ENCODE measurements at places on chromosomes 7 and 10.

- DNase-seq: no peak
These were observed 214.4 kb downstream of the CCSER2 start for GRCh38 chr10:84542522-84543490.

DNA sequence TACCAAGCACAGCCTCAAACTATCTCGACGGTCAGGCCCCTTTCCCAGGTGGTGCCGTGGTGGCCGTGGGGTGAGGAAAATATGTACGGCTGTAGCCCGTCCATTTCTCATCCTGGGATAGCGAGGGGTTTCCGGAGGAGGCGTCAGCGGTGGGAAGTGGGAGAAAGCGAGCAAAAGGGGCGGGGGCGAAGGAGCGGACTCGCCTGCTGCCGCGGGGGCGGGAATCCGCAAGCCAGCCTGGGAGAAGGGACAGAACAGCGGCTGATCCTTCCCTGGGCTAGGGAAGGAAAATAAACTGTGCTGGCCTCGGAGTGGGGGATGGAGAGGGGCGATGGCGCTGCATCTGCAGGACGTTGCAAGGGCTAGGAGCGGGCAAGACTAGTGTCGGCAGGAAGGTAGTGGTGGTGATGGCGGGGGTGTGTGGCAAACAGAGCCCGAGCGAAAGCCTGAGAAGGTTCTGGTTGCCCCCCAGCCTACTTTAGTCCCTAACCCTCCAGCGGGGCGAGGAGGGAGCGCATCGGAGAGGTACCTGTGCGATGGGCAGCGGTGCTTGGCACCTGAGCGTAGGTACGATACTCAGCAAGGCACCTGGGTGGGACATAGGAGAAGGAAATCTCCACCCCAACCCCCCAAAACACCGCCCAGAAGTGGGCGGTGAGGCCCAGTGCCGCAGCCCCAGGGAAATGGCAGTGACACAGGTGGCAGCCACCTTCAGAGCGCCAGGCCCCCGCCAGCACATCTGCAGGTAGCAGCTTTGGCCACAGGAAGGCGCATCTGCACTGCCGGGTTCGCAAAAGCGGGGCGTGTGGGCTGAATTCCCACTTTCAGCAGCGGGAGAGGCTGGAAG lies 49.9 kb upstream of the STEAP1B start:
- DNase-seq: no peak

- DNase-seq: no peak
These were observed 28.2 kb upstream of the ECHDC3 start for GRCh38 chr10:11713963-11714362.

DNA sequence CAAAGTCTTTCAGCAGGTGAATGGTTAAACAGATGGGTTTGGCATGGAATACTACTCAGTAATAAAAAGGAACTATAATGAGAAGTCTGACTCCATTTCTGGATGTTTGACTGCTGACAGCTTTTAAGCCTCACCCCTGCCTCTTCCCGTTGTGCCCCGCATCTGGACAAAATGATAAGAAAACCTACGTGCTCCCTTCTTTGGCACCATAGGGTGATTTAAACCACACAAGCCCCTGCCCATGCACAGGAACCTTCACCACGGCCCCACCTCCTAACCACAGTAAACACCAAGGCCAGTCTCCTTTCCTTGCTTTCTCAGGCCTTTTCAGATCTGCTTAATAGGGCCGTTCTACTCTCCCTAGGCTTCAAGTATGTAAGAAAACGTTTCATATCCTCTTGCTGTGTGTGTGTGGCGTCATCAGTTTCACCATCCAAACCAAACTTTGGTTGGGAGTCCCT lies 47.1 kb upstream of the UBN2 start:
- DNase-seq: no peak

GRCh38 chr7:37320848-37321468 lies 127.7 kb downstream of the ELMO1 start:
- DNase-seq: peak; percentile 11

DNA sequence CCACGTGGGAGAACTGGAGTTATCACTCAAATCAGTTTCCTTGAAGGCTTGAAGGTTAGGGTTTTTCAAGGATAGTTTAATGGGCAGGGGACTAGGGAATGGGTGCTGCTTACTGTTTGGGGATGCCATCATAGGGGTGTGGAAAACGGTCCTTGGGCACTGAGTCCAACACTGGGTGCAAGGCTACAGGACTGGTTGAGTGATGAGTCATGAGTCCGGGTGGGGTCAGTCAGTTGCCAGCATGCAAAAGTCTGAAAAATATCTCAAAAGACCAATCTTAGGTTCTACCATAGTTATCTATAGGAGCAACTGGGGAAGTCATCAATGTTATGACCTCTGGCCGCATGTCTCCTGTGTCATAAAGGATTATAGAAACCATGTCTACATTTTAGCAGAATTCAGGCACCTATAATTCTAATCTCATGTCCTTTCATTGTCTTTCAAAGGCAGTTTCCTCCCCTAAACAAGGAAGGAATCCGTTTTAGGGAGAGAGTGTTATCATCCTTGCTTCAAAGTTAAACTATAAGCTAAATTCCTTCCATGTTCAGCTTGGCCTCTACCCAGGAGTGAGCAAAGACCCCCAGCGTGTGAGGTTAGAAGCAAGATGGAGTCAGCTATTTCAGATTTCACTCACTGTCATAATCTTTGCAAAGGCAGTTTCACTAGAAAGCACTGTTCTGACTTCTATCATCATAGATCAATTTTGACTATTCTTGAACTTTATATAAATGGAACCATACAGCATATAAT lies 94.5 kb downstream of the COL26A1 start:
- no peak for DNase-seq

DNA sequence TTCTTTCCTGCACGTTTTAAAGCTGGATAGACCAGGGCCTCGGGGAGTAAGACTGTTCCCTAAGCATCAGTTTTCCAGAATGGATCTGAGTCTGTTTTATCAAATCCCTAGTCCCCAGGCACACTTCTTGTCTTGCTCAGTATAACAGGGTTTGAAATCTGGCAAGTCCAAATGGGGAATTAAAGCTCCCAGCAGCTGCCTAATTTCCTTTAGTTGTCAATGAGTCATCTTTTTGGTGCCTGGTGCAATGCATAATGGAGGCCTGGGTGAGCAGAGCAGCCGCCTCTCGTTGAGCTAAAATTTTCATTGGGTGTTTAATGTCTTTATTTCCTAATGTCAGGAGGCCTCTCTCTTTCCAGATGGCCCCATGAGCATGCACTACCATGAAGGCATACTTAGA lies 87.9 kb downstream of the STRA8 start:
- peak; percentile 38 for DNase-seq

GRCh38 chr7:157699357-157700013 lies 362.7 kb downstream of the DNAJB6 start:
- no peak for DNase-seq

- DNase-seq: no peak
These were observed 163.7 kb downstream of the SEMA3D start for GRCh38 chr7:85023066-85023712.

DNA sequence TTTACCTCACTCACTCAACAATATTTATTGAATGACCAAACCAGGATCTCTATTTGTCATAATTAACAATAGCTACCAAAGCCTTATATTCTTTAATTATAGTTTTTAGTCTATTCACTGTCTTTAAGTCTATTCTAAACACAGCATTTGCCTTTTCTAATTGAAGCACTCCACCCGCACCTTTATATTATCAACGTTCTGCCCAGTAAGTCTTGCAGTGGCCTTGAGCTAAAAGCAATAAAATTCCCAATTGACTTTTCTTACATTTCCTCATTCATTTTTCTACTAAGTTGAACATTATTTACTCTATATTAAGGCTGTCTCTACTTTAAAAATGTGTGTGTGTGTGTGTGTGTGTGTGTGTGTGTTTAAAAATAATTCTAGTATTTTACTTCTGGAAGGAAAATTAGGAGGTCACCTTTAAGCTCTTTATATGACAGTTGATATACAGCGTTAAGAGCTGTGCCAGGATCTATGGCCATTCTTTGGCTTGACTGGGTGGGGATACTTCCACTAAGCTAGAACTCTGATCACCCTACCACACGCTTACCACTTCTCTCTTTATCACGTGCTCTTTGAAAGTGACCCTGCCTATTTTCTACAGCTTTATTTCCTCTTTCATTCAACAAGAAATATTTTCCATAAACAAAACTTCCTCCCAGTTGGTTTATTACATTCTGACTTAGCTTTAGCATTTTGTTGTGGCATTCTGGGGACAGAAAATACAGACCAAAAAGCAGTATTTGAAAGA lies 8.8 kb downstream of the PAPSS2 start:
- DNase-seq: no peak

- DNase-seq: no peak
These were observed 9.9 kb downstream of the BAZ1B start for GRCh38 chr7:73512018-73512780.
